ENCODE measurements at places on chromosomes 7 and 10.

GRCh38 chr10:47457528-47457820 lies 26.4 kb downstream of the ANXA8 start:
- DNase-seq = peak; percentile 12

- no peak for DNase-seq
These were observed 154.5 kb downstream of the WDR37 start for GRCh38 chr10:1210667-1211066.

DNA sequence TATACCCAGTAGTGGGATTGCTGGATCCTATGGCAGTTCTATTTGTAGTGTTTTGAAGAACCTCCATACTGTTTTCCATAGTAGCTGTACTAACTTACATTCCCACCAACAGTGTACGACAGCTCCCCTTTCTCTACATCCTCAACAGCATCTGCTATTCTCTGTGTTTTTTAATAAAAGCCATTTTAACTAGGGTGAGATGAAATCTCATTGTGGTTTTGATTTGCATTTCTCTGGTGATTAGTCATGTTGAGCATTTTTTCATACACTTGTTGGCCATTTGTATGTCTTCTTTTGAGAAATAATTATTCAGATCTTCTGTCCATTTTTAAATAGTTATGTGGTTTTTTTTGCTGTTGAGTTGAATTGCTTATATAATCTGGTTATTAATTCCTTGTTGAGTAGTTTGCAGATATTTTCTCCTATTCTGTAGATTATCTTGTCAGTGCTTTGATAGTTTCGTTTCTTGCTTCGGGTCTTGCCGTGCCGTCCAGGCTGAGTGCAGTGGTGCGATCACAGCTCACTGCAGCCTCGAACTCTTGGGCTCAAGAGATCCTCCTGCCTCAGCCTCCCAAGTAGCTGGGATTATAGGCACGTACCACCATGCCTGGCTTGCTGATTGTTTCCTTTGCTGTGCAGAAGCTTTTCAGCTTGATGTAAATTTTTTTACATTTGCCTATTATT lies 12.0 kb downstream of the MTG1 start:
- DNase-seq = no peak

GRCh38 chr7:46955531-46955930 lies 626.4 kb downstream of the TNS3 start:
- DNase-seq = no peak

GRCh38 chr7:875051-875450 lies 1.3 kb upstream of the GET4 start:
- DNase-seq = no peak
